ENCODE measurements at places on chromosomes 5 and 9.

GRCh38 chr5:125890511-125890931 is 532.7 kb upstream of the GRAMD2B start:
- DNase-seq = no peak

- DNase-seq = no peak
Observed at GRCh38 chr9:81720450-81721086, 31.2 kb upstream of the TLE1 start.

GRCh38 chr9:13608451-13608850 is 329.0 kb upstream of the MPDZ start:
- no peak for DNase-seq

DNA sequence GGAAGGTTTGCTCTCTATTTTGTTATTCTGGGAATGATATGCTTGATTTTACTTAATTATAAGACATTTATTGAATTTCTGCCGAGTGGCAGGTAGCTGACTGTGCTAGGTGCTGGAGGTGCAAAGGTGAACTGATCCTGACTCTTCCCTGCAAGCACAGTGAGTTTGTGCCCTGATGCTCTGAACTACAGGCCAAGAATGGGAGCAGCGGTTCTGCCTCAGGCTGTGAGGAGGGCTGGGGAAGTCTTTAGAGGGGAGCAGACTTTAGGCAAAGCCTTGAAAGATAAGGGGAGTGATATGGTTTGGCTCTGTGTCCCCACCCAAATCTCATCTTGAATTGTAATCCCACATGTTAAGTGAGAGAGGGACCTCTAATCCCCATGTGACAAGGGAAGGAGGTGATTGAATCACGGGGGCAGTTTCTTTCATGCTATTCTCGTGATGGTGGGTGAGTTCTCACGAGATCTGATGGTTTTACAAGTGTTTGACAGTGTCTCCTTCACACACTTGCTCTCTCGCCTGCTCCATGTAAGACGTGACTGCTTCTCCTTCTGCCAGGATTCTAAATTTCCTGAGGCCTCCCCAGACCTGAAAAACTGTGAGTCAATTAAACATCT is 73.1 kb downstream of the NDFIP1 start:
- no peak for DNase-seq

GRCh38 chr5:173114536-173114935 is 29.8 kb upstream of the BNIP1 start:
- DNase-seq = no peak

GRCh38 chr5:139402561-139403158 is 1.2 kb downstream of the SPATA24 start:
- DNase-seq = no peak
